ENCODE measurements at places on chromosomes 3 and 15. TPM values are rescaled to one million over a fixed set of nuclear protein-coding genes. Genes with fewer than 3 reads are reported as not detected.

OR4M2 gene
- not detected for total RNA-seq

DUOX1 gene
- total RNA-seq, result 1.1 TPM

TGM4 gene
- total RNA-seq, result not detected

FAM81A gene
- 2.0 TPM for total RNA-seq

SYNPR gene
- total RNA-seq, result 2.7 TPM

TMCO5A gene
- not detected for total RNA-seq

CCDC191 gene
- total RNA-seq, result 1.3 TPM

NSUN3 gene
- 6.6 TPM for total RNA-seq
